ENCODE measurements at places on chromosomes 2 and 18.

GRCh38 chr18:76392349-76392748, 102.7 kb downstream of the ZNF516 start:
- DNase-seq, result no peak

- no peak for DNase-seq
These were observed 57.3 kb upstream of the SNTG2 start for GRCh38 chr2:893311-893710.

- no peak for DNase-seq
These were observed 244.3 kb upstream of the APCDD1 start for GRCh38 chr18:10210057-10210633.

DNA sequence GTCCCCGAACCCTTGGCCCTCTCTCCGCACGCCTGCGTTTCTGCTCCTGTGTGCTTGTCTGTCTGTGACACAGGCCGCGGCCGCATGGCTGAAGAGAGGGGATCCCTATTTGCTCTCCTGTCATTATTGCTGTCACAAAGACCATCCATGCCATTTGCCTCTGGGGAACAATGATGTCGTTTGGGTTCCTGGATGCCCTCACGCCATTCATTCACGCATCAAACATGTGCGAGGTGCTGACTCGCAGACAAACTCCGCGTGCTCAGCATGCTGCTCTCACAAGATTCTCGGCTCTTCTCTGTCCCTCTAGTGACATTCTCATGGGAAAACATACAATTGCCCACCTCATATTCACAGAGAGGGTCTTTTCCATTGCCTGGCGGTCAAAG, 67.8 kb downstream of the ASB1 start:
- no peak for DNase-seq

GRCh38 chr2:104749856-104750460, 104.0 kb upstream of the POU3F3 start:
- no peak for DNase-seq

DNA sequence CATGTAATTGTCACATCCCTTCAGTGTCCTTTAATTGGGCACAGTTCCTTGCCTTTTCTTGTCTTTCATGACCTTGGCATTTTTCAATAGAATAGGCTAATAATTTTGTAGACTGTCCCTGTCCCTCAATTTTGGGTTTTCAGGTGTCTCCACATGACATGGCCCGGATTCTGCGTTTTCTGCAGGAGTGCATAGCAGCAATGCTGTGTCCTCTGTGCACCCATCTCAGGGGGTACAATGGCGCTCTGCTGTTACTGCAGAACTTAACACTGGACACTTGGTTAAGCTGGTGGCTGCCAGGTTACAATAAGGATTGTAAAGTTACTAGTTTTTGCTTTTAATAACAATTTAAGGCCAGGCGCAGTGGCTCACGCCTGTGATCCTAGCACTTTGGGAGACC, 51.3 kb downstream of the INPP5D start:
- DNase-seq, result no peak

DNA sequence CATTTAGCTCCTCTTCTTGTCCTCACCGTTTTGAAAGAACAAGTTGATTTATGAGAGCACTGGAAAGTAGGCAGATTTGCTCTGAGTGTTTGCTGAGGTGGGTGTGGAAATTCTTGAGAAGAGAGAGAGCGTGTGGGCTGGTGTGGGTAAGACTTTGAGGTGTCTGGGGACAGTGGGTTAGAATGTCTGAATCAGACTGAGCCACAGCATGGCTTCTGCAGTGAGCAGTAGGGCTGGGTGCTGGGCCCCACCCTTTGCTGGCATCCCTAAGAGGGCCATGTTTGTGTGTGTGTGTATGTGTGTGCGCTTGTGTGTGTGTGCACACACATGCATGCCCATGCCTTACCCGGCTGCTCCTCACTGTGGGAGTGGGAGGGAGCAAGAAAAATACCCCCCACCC, 63.7 kb downstream of the COPS8 start:
- DNase-seq, result peak; percentile 43

- DNase-seq, result no peak
These were observed 122.5 kb downstream of the PLEKHM3 start for GRCh38 chr2:207902821-207903220.

DNA sequence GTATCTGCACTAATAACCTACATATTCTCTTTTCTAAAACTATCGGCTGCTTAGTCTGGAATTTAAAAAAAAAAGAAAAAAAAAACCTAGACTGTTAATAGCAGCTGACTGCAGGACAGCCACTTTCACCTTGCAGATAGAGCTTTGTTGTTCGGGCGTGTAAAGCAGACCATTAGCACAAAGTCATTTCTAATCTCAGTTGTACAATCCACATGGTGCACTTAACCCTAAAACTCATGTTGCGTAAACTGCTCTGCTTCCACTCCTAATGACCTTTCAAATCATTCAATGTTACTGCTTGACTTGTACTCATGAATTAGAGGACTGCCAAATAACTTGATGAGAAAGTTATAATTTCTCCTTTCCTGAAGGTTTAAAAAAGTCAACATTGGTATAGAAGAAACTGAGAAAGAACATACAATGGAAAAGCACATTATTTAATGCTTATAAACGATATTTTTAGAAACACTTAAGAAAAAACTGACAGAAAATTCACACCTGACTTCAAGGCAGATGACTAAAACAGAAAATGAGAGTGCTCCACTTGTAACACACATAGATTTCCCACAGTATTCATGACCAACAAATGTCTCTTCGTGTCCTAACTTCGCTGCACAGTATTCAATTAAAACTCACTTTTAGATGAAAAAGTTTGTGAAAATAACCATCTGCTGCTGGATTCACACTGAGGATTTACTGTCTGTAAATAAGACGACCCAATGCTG, 2.6 kb downstream of the CDH2 start:
- no peak for DNase-seq

- no peak for DNase-seq
These were observed 12.2 kb downstream of the ZFP36L2 start for GRCh38 chr2:43214253-43214652.

- no peak for DNase-seq
These were observed 116.5 kb downstream of the GALR1 start for GRCh38 chr18:77366067-77366719.

GRCh38 chr2:237900891-237901831, 41.7 kb downstream of the RAMP1 start:
- DNase-seq, result no peak

DNA sequence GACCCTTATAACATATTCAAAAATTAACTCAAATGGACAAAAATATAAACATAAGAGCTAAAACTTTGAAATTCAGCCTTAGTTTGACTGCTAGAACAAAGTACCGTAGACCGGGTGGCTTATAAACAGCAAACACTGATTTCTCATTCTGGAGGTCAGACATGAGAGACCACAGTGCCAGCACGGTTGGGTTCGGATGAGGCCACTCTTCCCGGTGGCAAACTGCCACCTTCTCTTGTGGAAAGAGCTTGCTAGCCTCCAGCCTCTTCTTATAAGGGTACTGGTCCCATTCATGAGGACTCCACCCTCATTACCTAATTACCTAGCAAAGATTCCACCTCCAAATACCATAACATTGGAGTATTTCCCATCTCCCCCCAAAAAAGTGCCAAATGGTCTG, 91.3 kb downstream of the FAM210A start:
- no peak for DNase-seq

- DNase-seq, result no peak
These were observed 347.8 kb upstream of the GULP1 start for GRCh38 chr2:187943772-187944369.

- no peak for DNase-seq
These were observed 5.2 kb downstream of the IL37 start for GRCh38 chr2:112916145-112916571.

GRCh38 chr2:10864251-10864650, 47.5 kb upstream of the KCNF1 start:
- DNase-seq, result no peak

GRCh38 chr2:25829377-25829704, 48.9 kb downstream of the ASXL2 start:
- DNase-seq, result no peak

GRCh38 chr2:47354013-47354847, 48.7 kb upstream of the MSH2 start:
- peak; percentile 36 for DNase-seq

GRCh38 chr2:209496586-209496982, 72.7 kb downstream of the MAP2 start:
- peak; percentile 65 for DNase-seq

DNA sequence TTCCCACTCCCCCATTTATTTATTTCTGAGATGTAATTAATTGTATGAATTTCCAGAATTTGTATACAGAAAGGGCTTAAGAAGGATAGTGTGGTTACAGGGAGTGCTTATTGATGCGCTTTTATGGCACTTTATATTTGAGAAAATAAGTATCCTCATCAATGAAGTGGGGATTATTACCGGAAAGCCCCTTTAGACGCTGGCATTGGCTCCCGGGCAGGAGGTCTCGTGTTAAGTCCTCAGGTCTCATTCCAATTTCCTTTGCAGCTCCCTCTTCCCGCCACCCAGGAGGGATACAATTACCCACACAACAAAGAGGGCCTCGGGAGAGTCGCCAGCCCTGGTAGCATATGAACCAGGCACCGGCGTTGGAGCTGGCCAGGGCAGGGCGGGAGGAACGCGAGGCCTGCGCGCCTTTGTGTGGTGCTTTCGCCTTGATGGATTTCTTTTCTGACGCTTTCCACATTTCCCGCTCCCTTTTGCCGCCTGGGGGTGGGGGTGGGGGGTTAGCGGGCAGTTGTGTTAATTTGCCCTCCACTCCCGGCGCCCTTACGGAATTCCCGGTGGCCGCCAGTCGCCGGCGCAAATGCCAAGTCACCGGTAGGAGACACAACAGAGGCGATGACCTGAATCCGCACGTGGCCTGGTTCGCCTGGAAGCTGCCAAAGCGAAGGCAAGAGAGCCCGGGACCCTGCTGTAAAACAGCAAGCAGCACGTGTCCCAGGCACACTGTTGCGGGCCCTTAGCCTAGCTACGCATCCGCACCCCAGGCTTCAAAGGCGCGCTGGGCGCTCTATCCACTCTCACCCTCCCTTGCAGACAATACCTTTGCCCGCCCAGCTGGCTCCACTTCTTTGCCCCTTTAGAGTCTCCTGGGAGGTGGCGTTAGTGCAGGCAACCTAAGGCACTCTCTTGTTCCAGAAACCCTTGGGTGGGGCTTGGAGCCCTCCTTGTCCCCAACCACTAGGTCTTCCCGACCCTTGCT, 3.3 kb downstream of the GAD1 start:
- DNase-seq, result no peak

DNA sequence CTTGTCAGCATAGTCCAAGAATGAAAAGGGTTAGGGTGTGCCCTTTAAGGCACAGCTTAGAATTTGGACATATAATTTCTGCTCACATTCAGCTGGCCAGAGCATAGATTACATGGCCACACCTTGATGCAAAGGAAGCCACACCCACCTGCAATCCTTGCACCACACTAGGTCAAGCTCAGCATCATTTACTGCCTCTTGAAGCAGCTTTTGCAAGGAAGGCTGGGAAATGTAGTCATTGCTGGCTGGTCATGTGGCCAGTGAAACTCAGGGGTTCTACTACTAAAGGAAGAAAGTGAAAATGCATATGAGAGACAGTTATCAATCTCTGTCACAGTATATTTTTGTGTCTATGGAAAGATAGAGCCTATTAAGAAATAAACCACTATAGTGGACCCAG, 159.3 kb downstream of the GFPT1 start:
- no peak for DNase-seq

GRCh38 chr2:203341741-203342310, 13.6 kb downstream of the ABI2 start:
- DNase-seq, result no peak

- DNase-seq, result no peak
These were observed 2.3 kb downstream of the INPP5D start for GRCh38 chr2:233062451-233062850.

DNA sequence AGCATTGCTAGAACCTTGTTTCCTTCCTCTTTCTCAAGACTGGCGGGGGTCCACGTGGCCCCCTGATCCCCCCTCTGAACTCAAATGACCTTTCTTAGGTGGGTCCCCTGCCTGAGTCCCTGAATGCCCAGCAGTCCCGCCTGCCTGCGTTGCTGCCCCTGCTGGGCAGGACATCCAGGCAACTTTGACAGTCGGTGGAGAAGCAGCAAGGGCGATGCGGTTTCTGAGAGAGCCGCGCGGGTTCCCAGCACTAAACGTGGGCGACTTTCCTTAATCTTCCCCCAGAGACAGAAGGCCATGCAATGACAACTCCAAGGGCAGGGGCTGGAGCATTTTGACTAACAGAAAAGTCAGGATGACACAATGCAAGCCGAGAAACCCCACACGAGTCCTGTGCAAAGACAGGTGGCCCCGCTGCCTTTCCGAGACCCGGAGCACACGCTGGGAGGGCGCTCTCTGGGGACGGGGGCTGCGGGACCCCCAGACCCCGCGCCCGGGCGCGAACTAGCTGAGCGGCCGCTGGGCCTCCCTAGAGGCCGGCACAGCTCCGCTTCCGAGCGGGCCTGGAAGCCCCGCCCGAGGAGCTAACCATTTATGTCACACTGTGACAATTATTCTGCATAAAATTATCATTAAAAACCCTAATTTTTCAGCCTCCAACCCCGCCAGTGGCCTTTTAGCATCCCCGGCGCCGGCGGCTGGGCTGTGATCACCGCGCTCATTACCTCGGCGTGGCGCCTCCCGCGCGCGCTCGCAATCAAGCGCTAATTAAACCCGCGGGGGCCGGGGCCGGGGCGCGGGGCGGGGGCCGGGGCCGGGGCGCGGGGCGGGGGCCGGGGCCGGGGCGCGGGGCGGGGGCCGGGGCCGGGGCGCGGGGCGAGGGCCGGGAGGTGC, 27.4 kb downstream of the ASB18 start:
- DNase-seq, result no peak

DNA sequence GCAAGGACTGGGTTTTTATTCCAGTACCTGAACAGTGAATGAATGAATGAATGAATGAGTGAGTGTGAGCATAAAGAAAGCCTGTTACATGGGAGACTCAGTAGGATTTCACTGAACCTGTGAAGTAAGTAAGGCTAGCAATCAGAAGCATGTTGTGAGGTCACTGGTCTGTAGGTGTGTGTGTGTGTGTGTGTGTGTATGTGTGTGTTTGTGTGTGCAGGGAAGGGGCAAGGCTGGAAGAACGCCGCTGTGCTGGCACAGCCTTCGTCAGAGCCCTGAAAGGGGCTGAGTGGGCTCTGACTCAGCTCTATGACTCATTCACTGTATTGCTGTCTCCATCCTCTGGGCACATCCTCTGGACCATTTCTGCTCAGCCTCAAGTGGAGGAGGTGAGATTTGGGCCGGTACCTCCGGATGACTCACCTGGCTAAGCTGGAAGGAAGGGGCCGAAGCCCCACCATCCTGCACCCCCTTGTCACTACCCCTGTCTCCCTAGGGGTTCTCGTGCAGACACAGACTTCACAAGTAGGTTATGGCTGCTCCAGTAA, 51.4 kb upstream of the MRPL33 start:
- DNase-seq, result peak; percentile 92
